Left renal cortex interstitium (tissue), 4 donors: ENCODE measurements at places on chromosomes 5 and 9.

DNA sequence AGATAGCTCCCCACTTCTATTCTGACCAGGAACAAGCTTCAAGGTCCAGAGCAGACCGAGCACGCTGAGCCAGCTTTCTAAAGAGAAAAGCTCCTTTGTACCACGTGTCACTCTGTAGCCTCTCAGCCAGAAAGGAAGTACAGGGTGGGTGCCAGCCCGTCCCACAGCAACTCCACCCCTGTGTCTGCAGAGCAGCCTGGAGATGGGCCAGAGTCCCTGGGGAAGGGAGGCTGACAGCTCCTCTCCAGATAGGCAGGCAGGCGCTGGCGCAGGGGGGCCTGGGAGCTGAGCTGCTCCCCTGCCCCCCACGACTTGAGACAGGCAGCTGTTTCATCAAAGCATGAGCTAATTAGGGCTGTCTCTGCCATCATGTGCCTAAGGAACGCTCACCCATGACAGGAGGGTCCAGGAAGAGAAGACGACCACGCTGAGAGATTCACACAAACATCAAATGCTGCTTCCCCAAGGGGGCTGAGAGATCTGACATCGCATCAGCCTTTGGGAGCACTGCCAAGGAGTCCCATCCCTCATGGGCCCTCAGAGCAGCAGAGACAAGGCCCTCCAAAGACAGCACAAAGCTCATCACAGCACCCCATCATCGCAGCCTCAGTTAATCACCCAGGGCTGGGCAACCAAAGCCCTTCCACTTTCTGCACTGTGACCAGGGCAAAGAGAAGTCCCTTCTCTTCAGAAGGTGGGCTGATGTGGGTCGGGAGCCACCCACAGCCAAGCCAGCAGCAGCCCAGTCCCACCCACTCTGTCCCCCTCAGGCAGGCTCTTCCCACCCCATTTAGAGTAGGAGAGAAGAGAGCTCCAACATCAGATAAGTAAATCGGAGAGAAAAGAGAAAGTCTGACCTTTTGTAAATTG, 78.5 kb upstream of the LRRTM2 start:
- DNase-seq, result no peak

DNA sequence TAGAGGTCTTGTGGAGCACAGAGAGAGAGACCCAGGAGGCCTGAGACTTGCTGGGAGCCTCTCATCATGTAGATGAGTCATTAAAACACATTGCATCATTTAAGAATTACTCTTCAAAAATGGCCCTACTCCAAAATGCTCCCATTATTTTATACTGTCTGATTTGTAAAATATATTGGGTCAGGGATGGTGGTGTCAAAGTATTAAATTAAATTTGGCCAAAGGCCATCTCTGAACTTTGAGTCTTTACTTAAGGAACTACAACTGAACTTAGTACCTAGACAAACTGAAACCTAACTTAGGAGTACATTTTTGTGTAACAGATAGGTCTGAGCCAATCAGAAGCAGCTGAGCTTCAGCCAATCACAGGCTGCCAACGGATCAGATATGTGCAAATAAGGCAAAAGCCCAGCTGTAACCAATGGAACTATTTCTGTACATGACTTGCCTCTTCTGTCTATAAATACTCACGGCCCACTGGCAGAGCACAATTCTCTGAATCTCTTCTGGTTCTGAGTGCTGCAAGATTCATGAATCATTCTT, 657.2 kb downstream of the TLE1 start:
- DNase-seq, result no peak

DNA sequence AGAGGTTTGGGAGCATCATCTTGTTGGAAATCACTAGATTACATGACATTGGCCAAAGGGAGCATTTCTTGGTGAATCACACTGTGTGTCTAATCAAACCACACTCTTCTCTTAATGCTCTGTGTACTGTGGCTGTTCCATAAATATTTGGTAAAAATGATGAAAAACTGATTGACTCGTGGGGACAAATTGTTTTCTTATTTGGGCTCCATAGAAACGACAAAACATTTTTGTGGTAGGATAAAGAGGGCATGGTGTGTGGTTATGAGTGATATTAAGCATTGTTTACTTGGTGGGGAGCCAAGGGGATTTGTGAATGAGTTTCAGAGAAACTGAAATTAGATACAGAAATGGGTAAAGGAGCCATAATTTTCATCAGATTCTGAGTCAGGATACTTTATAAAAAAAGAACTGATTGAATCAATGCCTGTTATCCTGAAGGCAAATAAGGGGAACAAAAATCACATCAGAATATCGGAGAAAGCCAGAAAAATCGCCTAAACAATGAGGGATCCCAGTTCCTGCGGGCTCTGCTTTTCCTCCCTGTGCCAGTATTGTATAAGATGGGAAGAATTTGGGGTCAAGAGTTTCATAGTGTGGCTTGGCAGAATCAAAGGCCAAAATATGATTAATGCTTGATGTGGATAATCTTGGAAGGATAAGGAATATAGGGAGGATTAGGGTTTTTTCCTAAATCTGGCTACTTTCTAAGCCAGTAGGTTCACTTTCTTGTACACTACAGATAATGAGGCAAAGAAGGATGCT, 33.3 kb downstream of the FBXL7 start:
- DNase-seq, result no peak

- no peak for DNase-seq
Measured at GRCh38 chr5:50325237-50325832, 115.8 kb downstream of the EMB start.

DNA sequence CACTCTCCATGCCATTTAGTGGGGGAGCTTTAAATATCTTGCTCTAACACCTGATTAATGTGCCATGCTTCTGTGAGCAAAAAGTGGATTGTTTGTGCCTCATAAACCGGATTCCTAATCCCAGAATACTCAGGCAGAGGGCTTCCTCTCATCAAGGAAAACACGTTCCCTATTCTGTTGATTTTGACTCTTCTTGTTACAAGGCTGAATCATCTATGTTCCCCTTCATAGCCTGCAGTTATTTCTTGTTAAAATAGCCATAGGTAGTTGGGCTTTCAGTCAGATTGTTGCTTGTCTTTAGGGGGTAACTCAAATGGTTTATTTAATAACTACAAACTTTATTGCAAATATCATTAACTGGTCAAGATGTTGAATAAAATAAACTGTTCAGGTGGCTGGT, 26.6 kb downstream of the ROPN1L start:
- DNase-seq, result no peak

- no peak for DNase-seq
Measured at GRCh38 chr5:137845472-137845871, 22.2 kb upstream of the MYOT start.

DNA sequence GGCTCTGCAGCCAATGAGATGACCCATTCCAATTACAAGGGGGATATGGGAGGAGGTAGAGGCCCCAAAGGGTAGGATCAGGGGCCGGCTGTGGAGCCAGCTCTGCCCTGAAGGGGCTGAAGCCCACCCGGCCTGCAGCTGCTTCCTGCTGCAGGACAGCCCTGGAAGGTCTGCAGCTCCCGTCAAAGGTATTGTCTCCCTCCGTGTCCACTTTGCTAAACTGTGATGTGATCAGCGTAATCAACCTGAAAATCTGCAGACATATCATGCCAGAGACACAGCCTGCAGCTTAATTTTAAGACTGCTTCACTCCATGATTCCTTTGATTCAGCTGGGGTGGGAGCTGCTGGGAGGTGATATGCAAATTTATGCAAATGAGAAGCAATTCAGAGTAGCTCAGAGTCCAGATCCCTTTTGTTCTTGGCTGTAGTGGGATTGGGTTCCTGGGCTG, 90.7 kb downstream of the GADD45G start:
- DNase-seq, result no peak
